ENCODE measurements at places on chromosomes 3 and 15.

- DNase-seq: no peak
Observed at GRCh38 chr3:74463515-74463914, 150.9 kb downstream of the CNTN3 start.

DNA sequence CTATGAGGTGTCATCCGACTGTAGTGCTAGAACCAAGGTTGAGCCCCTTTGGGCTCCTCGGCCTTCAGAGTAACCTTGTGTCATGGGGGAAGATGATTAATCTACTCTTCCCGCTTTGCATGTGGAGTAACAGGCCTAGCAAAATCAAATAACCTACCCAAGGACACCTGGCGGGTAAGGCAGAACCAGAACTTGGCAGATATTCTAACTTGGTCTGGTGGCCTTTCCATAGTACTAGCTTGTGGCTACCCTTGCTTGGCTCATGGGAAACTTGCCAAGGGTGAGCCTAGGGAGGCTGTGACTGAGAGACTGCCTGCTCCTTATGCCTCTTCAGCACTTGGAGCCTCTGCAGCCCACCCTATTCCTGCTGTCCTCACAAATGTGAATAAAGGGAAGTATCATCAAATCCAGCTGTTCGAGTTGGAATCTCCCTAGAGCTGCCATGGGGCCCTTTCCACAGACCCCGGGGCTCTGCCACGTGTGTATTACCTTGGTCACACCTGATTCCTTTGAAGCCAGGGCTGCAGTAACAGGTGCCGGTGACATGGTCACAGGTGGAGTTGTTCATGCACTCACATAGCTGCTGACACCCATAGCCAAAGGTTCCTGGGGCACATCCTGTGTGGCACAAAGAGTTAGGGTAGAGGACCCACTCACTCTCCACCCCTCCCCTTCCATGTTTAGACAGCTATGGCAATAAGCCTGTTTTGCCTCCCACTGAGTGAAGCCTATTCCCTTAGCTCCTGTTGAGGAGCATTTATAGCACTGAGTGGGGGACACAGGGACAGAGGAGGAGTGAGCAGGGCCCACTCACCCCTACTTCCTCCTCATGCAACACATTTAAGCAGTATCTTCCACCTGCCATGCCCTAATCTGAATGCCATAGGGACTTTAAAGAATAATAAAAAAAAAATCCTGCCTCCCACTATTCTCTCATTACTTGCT is 46.0 kb downstream of the RAB11A start:
- no peak for DNase-seq

- no peak for DNase-seq
Observed at GRCh38 chr3:73385568-73385967, 239.2 kb downstream of the PDZRN3 start.

DNA sequence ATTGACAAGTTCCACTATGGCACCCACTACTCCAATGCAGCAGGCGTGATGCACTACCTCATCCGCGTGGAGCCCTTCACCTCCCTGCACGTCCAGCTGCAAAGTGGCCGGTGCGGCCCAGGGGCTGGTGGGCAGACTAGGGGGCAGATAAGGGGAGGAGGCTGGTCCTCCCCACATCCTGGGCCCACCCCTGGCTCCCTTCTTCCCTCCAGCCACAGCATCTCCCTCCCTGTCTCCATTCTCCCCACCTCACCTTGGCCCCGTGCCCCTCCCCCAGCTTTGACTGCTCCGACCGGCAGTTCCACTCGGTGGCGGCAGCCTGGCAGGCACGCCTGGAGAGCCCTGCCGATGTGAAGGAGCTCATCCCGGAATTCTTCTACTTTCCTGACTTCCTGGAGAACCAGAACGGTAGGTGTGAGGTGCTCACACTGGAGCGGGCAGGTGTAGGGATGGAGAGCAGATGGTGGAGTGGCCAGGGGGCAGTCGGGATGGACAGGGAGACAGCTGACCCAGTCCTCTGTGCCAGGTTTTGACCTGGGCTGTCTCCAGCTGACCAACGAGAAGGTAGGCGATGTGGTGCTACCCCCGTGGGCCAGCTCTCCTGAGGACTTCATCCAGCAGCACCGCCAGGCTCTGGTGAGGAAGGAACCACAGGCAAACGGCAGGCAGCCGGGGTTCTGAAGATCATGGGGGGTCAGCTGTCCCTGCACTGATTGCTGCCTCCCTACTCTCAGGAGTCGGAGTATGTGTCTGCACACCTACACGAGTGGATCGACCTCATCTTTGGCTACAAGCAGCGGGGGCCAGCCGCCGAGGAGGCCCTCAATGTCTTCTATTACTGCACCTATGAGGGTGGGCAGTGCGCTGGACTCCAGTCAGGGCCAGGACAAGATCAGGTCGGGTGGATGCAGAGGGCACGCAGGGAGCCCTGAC is 26.0 kb downstream of the NBEAL2 start:
- no peak for DNase-seq

DNA sequence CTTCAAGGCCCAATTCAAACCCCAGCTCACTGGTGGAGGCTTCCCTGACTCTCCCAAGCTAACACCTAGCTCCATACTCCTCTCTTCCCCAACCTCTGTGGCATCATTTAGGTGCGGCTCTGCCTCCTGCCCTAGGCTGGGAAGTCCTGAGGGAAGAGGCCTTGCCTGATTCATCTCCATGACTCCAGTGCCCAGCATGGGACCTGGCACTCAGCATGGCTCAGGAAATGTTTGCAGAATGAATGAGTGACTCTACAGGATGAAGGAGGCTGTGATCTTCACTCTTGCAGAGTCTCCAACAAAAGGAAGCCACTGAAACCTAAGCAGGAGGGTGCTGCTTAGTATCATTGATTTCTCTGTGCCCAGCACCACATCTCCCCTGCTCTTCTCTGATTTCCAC is 34.5 kb upstream of the INSYN1 start:
- no peak for DNase-seq

DNA sequence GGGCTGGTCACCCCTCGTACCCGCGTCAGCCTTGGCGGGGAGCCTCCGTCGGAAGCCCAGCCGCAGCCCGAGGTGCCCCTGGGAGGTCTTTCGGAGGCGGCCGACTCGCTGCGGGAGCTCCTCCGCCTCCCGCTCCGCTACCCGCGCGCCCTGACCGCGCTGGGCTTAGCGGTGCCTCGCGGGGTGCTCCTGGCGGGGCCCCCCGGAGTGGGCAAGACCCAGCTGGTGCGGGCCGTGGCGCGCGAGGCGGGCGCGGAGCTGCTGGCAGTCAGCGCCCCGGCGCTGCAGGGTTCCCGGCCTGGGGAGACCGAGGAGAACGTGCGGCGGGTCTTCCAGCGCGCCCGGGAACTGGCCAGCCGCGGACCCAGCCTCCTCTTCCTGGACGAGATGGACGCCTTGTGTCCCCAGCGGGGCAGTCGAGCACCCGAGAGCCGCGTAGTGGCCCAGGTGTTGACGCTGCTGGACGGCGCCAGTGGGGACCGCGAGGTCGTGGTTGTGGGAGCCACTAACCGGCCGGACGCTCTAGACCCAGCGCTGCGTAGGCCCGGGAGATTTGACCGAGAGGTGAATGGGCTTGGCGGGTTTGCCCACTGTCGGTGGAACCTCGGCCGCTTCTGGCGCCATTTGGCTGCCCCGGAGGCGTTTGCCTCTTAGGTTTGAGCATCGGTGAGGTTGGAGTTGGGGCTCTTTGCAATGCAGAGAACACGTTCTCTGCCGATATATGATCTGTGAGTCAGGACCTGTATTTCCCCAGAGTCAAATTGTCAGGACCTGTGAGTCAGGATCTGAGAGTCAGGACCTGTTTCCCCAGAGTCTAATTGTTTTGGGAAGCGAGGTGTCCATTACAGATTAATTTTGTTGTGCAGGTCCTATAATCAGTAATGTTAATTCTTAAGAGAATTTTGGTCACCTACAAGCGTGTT is 24.9 kb upstream of the GATM start:
- peak; percentile 9 for DNase-seq

DNA sequence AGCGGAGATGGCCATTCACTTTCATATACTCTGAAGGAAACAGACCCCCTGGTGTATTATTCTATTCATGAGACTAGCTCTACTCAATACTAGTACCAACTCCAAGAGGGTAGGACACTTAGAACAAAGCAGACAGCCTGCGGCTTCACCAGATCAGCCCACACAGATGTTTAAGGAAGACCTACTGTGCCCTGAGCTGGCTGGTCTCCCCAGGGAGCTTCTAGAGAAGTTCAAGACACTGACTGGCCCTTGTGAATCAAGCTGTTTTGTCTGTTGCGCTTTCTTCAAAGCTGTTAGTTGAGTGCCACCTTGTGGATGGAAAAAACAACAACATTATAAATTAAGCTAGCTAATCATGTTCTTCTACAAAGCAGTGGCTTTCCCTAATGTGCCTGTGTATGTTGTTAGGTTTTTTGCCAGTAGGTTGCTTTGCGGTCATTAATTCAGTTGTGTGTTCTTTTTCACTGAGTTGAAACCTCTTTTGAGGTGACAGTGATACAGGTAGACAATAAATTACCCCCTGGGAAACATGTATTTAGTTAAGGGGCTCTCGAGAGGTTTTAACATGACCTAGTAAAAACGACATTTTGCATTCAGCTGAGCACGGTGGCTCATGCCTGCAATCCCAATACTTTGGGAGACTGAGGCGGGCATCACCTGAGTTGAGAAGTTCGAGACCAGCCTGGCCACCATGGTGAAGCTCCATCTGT is 64.2 kb upstream of the MYZAP start:
- DNase-seq: peak; percentile 54

- DNase-seq: no peak
Observed at GRCh38 chr15:86193716-86194380, 114.2 kb downstream of the AGBL1 start.

DNA sequence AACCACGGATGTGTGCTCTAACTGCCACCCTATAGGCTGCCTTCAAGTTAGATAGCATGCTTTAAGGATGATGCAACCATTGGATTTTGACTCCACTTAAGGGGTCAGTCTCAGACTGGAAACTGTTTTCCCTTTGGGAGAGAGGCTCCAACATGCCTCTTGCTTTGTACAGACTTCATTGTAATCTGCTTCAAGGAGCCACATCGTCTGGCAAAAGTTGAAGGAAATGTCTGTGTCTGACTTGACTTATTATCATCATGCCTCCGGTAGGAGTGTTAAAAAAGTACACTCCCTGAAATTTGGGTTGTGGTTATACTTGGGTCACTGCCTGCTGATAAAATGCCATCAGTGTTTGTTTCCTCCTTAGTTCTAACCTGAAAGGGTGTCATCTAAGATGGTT is 245.4 kb upstream of the CDIN1 start:
- no peak for DNase-seq

- DNase-seq: no peak
Observed at GRCh38 chr15:97196048-97197014, 764.2 kb upstream of the ARRDC4 start.

- no peak for DNase-seq
Observed at GRCh38 chr3:128550471-128551126, 57.6 kb upstream of the GATA2 start.

- no peak for DNase-seq
Observed at GRCh38 chr3:188589071-188589470, 435.1 kb downstream of the LPP start.

GRCh38 chr3:168461793-168462192 is 366.1 kb upstream of the GOLIM4 start:
- DNase-seq: no peak

- DNase-seq: no peak
Observed at GRCh38 chr15:50315814-50316630, 39.0 kb downstream of the GABPB1 start.

DNA sequence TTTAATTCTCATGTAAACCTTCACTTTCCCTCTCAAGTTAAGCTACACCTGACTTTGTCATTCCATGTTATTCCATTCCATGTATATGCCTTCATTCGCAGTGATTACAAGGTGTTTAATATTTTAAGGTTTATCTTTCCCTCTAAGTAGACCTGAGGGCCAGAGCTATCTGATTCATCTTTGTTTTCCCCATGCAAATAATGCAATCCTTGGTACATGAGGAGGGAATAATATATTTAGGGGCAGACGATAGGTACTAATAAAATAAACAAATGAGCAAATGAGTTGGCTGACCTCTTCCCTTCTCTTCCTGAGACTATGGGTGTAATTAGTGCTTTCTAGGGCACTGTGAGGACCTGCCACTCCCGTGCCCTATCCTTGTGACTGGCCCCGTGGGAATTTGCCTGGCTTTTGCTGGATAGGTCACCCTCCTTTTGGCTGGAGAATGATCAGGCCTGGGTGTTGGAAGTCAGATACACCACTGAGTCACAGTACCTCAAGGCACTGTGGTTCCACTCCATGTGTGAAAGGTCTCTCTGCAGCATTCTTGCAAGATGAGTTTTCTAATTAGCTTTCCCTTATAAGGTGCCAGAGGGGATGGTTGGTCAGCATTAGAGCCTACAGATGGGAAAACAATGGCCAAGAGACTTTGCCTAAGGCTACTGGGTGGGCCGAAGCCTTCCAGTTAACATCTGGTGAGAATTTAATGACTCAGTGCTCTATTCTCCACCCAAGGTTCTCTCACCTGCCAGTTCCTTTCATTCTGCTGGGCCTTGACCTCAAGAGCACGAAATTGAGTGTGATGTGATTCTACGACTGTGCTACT is 183.2 kb downstream of the P3H2 start:
- no peak for DNase-seq

GRCh38 chr3:194824701-194825111 is 139.0 kb downstream of the FAM43A start:
- no peak for DNase-seq

DNA sequence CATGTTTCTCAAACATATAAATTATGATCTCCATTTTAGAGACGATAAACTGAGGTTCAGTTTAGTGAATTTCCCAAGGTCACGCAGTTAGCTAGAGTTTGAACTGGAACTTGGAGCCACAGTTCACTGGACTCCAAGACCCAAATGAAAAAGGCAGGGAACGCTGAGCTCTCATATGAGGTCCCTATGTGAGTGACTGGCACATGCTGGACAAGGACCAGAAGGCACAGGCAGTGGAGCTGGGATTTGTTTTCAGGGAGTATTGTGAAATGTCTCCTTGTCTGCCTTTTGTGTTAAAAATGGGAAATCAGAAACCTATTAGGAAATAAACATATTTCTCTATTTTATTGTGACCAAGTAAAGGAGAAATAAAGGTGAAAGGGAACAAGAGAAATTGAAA is 63.5 kb downstream of the MESD start:
- no peak for DNase-seq

DNA sequence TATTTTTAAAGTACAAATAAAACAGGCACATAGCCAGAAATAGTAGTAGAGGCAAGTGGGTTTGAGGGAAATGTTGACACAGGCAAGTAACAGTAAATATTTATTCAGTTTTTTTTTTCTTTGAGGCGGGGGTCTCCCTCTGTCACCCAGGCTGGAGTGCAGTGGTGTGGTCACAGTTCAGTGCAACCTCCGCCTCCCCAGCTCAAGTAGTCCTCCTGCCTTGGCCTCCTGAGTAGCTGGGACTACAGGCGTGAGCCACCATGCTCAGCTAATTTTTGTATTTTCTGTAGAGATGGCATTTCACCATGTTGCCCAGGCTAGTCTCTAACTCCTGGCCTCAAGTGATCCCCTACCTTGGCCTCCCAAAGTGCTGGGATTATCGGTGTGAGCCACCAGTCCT is 43.5 kb downstream of the PHLDB2 start:
- no peak for DNase-seq

- no peak for DNase-seq
Observed at GRCh38 chr15:74642734-74643664, 27.4 kb downstream of the CLK3 start.

GRCh38 chr3:19229086-19229485 is 80.8 kb downstream of the KCNH8 start:
- DNase-seq: no peak
